ENCODE measurements at places on chromosomes 4 and X.
A peak's percentile ranks its signal among the peaks of the same experiment; 100 is the strongest.

DNA sequence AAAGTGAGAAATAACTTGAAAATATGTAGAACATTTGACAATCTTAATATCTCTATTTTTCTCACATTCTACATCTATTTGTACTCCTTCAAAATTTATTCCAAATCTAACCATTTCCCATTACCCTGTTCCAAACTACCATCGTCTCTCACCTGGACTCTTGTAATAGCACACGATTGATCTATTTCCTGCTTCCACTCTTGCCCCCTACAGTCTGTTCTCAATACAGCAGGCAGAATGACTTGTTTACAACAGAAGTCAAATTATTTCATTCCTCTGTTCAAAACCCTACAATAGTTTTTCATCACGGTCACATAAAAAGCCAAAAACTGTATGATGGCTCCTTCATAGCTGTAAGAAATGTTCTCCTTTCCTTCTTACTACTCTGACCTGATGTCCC, 21.1 kb upstream of the LUZP4 start:
- no peak for DNase-seq

DNA sequence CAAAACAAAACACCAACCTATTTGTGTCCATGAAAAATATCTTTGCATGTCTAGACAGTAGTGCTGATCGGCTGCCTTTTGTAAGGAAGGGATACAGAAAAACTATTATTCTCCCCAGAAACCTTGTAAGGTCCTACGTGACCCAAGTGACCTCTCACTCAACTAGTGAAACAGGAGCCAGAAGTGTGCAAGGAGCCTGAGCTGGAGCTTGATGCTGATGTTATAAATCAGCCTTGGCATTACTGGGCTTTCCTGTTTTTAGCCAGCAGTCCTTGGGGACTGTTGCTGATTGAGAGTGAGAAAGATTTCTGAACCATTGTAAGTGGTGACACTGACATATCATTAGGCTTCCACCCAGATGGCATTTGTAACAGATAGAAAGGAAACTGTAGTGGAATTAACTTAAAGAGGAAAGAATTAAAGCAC, 100.8 kb upstream of the LIMCH1 start:
- no peak for DNase-seq

- DNase-seq: peak; percentile 2
Measured at GRCh38 chrX:126994032-126994600, 174.6 kb downstream of the PRR32 start.

DNA sequence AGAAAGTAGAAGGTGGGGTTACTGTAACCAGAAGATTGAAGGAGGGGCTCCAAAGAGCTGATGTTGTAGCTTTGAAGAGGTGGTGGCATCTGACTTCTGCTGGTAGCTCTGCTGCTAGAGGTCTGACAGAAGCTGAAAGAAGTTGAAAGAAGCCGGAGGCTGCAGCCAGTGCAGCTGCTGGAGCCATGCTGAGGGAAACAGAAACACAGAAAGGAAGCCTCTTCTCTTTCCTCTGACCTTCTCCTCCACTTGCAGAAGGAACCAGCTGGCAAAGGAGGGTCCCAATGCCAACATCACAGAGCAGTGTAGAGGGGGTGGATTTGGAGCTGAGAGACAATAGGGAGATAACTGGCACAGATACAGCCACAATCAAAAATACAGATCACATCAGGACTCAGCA, 89.3 kb upstream of the HHIP start:
- no peak for DNase-seq

DNA sequence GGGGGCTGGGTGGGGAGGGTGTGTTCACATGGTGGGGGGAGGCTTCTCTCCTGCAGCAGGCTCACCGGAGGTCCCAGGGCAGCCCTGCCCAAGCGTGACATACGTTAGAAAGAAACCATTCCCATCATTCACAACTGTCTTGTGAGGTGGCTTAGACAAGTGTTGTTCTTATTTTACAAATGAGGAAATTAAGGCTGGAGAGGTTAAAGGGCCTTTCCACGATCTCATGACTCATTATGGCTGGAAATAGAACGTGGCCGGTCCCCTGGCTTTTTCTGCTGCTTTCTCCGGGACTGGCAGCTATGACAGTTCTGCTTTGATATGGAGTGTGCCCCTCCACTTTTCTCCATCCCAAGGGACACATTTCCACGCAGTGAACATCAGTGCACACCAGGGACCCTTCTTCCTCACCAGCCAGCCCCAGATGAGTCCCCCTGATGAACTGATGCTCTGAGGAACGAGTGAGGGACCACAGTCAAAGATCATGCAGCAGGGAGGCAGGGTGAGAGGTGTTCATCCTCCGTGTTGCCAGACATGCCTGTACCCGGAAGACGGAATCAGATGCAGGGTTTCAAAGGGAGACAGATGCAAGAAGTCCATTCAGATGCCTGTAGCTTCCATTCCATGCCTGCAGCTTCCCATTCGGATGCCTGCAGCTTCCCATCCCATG, 64.0 kb upstream of the ACSL1 start:
- no peak for DNase-seq

GRCh38 chrX:69142788-69143469, 22.3 kb downstream of the PJA1 start:
- DNase-seq: no peak

DNA sequence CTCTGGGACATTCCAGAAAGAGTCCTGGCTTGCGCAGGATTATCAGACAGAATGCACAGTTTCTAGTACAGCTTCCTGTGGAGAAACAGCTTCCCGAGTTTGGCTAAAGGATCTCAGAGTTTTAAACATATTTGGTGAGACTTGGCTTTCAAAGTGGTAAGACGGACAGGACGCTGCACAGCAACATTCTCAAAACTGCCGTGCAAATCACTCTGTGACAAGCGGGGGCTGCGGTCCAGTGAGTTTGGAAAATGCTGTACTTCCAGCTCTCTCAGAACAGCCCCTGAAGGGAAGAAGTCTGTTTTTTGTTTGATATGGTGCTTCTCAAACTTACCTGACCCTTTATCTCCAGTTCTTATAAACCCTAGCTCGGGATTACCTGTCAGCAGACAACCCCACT, 18.1 kb downstream of the LGI2 start:
- peak; percentile 89 for DNase-seq

DNA sequence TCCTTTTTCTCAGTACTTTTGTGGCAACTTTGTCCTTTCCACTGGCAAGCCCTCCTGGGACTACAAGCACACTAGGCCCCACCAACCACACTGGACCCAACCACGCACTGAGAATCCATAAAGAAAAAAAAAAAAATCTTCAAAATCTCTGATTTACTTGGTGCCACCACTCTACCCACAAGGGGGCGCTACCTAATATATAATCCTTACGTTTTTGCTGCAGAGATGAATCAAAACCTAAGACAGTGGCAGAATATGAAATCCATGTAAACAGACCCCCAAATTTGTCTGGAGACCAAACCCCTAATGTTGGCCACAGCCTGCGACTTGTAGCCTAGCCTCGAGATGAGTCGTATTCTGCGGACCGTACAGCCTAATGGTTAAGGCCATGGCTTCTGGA, 63.5 kb upstream of the ARHGAP36 start:
- peak; percentile 3 for DNase-seq

DNA sequence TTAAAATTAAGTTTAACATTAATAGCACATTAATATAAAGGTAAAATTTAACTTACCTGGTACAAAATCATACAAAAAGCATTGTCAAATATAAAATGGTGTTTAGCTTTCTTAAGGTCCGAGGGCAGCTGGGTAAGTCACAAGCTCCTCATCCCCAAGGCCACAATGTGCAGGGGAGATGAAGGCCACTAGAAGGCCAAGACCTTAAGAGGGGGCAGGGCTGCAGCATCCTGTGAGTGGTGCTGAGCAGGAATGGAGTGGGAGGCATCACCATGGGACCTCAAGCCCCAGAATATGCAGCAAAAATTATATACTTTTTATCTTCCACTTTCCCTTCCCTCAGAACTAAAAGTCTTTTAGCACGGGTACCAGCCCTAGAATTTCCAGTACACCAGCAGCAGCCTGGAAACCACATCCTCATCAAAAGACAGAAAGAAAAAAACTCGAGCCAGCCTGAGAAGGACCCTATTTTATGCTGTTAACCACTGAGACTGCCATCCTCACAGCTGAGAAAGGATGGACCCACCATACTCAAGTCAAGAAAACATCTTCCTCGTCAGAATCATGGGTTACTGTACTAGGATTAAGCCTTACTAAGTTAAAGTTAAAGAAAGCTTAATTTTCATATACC, 13.0 kb upstream of the RHOXF2 start:
- no peak for DNase-seq

DNA sequence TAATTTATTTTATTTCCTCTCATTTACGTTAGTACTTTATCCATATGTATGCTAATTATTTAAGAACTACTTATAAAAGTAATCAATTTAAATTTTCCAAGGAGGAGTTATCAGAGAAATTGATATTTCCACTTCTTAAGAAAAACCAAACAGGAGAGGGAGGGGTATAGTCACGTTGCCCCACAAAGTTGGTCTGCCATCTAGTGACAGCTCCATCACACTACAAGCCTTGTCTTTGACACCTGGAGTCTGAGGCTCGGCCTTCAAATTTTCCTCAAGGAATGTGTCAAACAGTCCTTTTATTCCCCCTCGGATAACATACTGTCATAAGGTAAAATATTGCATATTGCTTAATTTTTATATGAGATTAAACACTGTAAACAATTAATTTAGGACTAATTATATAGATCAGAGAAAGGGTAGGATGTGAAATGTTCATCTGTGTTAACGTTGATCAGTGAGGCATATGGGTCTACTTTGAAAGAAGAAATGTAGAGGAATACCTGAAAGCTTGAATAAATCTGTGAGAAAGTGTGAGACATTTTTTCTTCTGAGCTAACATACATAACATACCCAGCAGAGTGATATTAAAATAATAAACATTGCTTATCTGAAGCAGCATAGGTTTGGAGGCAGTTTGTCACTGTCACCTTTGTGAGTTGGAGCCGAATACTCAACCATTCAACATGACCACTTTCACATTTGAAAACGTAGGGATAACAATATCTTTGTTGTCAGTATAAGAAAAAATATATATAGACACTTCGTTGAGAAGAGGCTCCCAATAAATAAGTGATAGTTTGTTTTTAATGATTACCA, 114.4 kb downstream of the GLRA3 start:
- DNase-seq: no peak

DNA sequence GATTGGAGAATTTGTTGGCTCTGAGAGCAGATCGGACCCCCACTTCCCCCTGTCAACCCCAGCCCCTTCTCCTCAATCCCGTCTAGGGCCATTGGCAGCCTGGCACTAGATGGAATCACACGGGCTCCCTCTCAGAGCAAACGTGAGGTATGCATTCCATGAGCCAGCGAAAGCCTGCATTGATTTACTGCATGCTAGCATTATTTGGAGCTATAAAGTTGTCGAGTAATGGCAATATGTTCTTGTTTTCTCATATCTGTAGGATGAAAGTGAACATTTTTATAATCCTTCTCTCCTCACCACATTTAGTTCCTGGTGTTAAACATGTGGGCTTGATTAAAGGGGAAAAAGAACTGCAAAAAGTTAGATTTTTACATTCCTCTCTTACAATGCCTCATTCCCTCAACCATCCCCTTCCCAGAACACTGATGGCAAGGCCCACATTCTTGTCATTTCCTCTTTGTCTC, 159.2 kb downstream of the SPRY1 start:
- no peak for DNase-seq

- no peak for DNase-seq
Measured at GRCh38 chrX:154780968-154781367, 18.3 kb downstream of the DKC1 start.

GRCh38 chr4:31647786-31648185, 927.6 kb downstream of the PCDH7 start:
- DNase-seq: no peak

- DNase-seq: no peak
Measured at GRCh38 chr4:76515975-76516843, 81.2 kb downstream of the SHROOM3 start.

DNA sequence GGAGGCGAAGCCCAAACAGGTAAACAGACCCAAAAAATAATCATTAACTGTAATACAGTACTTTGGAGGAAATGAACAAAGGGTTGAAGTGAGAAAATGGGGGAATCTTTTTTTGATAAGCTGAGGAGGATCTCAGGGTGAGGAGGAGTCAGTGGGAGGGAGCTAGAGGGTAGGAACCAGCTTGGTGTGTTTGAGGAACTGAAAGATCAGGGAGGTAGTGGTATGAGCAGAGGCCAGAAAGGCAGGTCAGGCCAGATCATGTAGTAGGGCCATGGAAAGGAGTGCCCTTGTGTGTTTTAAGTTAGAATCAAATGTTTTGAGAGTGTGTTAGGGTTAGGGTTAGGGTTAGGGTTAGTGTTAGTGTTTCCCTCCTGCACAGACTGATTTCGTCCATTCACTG, 48.8 kb downstream of the PPP2R2C start:
- DNase-seq: no peak

DNA sequence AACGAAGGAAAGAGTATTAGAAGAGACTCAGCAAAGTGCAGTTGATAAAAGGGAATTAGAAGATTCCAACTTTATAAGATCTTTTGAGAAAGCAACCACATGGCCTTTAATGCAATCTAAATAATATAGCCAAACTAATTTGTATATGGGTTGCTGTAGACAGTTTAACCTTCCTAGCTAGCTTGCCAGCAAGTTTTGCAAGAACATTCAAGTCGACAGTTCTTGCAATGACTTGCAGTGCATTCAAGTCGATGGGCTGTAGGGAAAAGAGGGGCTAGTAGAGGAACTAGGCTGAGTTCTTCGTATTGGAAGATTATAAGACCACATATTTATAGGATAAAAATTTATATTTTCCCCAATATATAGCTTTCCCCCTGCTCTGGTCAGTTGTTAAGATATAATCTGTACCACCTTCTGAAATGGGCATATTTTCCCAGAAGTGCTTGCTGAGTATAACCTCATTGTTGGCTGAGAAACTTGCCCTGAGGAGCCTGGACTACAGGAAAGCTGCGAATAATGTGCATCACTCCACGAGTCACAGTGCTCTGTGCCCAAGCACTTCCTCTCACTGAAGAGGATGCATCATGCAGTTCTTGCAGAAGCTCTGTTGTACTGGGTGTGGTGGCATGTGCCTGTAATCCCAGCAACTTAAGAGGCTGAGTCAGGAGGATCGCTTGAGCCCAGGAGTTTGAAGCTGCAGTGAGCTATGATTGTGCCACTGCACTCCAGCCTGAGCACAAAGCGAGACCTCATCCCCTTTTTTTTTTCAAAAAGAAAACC, 56.7 kb downstream of the DOCK11 start:
- no peak for DNase-seq

Measured in thyroid gland (tissue), 4 donors.